ENCODE measurements at places on chromosomes 13 and 19. TPM values are rescaled to one million over a fixed set of nuclear protein-coding genes. Genes with fewer than 3 reads are reported as not detected.

DNA sequence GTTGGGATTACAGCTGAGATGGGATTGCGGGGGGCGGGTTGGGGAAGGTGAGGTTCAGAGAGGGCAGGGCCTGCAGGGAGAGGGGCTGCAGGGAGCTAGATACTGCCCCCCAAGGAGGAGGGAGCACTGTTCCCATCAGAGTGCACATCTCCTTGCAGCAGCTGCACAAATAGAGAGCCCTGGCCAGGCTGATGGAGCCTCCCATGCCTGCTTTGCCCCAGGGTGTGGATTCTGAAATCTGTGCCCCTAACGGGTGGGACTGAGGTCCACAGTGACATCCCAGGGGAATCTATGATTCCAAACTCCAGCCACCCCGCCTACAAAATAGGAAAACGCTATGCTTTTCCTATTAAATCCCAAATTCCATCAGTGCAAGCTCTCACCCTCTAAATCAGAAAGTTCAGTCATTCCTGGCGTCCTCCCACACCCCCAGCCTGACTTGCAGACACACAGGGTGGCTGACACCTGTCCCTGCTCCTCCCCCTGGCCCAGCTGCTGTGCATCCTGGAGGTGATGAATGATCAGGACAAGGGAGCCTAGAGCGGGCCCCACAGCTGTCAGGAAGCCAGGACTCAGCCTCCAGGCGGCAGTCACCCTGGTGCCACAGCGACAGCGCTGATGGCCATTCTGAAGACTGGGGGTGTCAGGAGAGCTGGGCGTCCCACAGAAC is 6.3 kb upstream of the CEACAM21 start:
- DNase-seq = no peak

DNA sequence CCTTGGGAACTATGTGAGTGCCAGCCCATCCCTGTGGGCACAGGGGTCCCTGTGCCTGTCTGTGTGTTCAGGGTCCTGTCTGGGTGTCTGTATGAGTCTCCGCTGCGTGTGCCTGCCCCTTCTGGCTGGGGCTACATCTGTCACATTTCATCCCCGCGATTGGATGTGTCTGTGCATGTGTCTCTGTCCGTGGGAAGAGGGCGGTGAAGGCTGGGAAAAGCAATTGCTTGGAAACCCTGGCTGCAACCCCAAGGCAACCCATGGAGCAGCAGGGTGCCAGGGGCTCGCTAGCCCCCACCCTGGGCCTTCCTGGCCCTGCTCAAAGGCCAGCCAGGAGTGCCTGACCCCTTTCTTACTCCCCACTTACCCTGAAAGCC is 1.4 kb downstream of the MAG start:
- DNase-seq = no peak

DNA sequence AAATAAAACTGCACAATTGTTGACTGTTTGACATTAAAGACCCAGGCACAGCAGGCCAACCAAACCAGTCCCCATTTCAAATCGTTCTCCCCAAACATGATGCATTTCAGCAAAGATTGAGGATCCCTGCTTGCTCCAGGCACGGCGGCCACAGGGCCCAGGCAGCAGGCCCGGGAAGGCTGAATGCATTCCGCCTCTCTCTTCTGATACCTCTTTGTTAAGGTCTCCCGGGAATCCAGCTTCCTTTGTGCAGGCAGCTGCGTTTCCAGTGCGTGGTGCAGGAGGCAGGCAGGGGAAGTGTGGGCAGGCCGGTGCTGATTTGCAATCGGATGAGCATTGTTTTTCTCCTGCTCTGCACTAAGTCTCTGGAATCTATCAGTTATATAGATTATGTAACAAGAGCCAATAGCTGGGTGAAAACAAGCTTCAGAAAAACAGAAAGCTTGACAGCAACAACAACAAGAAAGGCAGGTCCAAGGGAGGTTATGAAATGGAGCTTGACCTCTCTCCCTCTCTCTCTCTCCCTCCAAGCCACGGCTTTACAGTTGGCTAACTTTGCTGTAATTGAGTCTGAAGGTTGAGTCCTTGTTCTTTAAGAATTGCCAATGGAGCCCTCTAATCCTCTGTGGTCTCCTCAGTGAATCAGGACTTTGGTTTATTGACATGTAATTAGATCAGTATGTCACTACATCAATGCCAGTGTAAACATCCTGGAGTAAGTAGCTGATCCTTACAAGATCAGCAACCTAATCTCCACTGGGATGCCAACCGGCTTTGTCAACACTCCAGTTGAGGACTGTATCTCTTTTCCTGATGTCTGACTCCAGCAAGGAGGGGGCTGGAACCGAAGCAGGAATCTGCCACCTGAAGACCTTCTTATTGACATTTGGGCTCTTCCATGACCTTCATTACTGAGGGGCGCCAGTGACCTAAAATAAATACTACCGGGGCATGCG is 338.0 kb downstream of the TEX29 start:
- DNase-seq = no peak

MIA gene
- not detected for total RNA-seq

GRCh38 chr13:45299194-45299593 is 41.8 kb downstream of the TPT1 start:
- DNase-seq = no peak

DNA sequence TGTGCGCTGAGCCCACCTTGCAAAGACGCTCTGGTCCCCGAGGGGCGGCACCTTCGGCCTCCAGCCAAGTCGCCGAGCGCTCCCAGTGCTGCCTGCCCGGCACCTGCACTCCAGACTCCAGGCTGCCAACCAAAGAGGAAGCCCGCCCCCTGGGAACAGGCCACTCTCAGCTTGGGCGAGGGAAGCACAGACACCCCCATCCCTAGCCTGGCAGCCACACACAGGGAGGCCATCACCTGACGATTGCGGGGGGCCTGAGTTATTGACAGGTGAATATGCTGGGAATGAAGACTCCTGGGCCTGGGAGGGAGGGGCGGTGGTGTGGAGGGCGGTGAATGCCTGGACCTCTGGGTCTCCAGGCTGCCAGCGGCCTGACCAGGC is 10.3 kb upstream of the ZNF492 start:
- no peak for DNase-seq

SIGLEC10 gene
- total RNA-seq = not detected

GRCh38 chr13:66624302-66624701 is 605.8 kb downstream of the PCDH9 start:
- DNase-seq = no peak

GRCh38 chr19:55809381-55810058 is 22.3 kb downstream of the NLRP11 start:
- DNase-seq = peak; percentile 9

USHBP1 gene
- not detected for total RNA-seq

HRC gene
- total RNA-seq = not detected

DNA sequence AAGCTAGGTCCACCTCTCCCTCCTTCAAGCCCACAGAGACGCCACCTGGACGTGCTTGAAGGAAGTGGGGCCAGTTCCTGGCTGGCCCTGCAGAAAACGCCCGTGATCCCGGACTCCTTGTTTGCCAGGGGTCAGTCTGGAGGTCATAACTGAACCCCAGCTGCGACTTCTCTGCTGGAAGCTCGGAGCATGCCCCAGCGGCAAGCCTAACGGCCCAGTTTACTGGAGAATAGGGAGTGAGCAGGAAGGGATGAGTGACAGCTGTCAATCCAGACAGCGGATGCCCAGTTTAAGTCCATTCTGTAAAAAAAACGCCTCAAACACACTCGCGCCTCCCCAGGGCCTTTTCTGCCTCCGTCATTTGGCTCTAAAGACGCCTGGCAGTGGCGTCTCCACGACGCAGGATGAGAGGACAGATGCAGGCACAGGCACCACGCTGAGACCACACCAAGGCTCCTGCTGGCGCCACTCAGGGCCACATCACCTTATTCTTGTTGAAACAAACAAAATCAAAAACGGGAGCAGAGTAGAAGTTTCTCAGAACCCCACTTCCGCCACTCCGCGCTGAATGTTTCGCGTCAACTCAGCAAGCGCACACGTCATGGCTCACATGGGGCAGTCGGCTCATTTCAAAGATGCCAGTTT is 57.6 kb downstream of the RASA3 start:
- no peak for DNase-seq

DNA sequence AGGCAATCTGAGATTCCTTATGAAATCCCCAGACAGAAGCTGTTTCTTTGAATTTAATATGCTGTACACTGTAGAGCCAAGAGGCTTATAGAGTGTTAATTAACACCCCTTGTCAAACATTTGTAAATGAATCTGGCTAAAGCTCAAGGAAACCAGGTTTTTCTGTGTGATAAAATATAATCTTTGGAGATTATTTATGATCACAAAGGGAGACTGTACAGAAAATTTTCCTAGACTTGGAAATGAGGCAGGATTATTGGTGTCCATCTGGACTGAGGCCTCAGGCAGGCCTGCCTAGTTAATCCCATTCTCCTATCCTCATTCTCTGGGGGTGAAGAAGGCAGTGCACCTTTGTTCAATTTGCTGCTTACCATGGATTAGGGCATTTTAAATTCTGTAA is 17.8 kb downstream of the KL start:
- DNase-seq = no peak

HIF3A gene
- 0.35 TPM for total RNA-seq

DNA sequence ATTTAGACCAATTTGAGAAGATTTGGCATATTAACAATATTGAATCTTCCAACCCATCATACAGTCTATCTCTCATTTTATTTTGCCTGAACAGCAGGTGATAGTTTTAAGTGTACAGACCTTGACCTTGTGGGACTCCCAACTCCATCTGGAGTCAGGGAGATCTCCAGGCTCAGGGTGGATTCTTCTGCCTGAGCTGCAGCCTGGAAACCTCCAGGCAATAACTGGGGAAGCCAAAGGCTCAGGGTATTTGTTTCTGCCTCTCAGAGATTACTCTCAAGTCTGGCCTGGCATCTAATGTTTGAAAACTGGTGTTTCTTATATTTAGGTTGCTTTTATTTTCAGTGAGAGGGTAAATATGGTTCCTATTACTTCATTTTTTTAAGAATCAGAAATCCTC is 102.1 kb upstream of the C1QTNF9B start:
- DNase-seq = no peak

TICAM1 gene
- total RNA-seq = 19.0 TPM
